ENCODE measurements at places on chromosomes 6 and 20.
A peak's percentile ranks its signal among the peaks of the same experiment; 100 is the strongest.

GRCh38 chr6:113971741-113972140 is 793 bp upstream of the HDAC2 start:
- no peak for DNase-seq

DNA sequence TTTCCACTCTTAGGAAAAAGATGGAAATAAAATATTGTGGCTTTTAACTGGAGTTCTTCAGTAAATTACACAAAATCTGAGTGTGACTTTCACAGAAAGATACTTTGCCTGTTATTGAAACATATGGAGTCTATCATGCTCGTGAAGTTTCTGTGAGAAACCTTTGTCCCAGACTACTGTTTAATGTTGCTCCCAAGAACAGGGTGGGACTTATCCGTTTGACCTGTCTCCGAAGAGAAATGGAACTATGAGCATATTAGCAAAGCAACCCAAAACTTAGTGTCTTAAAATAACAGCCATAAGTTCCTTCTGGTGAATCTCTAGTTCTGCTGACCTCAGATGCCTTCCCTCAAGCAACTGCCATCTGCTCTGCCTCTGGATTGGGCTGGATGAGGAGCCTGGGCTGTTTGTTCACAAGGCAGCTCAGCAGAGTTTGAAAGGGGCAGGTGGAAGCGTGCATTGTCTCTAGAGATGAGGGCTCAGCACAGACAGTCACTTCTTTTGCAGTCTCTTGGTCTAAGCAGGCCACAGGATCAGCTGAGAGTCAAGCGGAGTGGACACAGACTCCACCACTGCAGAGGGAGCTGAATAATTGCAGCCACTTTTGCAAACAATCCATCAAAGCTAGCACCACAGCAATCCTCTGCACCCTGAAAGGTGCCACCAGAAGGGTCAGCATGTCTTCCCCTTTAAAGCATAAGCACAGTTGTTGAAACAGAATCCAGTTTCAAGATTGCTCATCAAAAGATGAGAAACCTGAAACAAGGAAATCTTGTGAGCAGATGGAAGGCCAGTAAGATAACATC is 52.8 kb downstream of the MYB start:
- DNase-seq, result no peak

DNA sequence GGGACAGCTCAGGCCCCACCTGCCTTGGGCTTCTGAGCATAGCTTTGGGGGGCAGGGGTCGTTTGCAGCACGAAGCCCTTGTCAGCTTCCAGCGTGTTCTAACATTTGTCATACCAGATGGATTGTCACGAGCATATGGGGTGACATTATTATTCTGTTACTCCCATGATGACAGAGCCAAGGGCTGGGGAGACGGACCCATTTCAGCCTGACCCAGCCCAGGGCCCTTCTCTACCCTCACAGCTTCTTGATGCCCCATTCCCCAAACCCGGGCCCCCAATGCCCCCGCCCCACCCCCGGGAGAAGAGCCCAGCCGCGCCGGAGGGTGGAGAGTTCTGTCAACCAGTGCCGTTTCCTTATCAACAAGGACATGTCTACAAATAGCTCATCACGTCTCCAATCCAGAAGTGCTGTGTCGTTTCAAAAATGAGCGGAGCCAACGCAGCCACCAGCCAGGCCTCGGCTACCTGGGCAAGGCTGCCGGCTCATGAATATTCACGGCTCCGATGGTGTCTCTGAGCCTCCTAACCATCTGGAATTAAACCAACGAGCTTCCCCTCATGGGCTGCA is 9.6 kb upstream of the CHRNA4 start:
- peak; percentile 48 for DNase-seq

DNA sequence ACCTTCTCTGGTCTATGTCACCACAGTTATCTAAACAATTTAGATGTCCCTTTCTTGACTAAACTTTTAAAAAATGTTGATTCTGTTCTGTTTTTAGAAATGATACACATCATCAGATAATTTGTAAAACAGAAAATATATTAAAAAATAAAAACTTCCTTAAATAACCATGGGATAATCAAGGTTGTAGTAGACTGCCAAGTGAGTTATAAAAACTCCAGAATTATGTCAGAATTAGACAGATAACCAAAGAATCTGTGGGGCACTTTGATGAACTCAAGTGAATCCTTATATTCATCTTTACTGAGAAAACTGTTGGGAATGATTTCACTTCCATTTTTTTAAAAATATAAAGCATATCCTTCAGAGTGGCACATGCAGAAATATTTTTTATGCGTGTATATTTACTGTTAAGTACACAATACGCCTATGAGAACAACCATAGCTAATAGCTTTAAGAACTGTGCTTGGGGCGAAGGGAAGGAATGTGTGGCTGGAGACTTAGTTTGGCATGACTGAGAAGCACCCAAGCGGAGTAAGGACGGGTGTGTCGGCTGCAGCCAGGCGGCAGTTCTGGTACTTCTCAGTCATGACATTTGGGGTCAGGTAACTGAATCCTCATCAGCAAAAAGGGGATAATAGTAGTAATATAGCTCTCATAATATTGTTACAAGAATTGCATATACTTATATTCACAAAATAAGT is 604.7 kb upstream of the CITED2 start:
- DNase-seq, result no peak

DNA sequence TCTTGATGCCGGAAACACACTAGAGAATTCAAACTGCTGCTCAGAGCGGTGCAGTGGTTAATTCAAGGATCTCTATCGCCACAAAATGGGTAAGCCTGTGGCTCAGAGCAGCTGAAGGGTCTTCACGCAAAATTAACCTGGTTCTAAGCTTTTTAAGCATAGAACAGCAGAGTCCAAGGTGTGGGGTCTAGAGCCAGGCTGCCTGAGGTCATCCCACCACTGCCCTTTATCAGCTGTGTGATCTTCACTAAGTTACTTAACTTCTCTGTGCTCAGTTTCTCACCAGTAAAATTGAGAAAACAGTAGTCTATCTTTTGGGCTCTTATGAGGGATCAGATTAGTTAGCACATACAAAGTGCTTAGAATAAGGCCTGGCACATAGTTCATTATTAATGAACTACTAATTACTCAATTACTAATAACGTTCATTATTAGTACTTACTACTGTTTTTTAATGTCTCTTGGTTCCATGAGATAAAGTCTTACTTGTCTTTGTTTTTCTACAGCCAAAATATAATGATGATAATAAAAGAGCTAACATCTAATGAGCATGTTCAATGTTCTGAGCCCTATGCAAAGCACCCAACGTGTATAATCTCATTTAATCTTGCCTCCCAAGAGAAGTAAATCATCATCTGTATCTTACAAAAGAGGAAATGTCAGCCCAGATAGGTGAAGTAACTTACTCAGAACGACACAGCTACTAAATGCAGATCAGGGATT is 92.9 kb downstream of the NFATC2 start:
- no peak for DNase-seq

DNA sequence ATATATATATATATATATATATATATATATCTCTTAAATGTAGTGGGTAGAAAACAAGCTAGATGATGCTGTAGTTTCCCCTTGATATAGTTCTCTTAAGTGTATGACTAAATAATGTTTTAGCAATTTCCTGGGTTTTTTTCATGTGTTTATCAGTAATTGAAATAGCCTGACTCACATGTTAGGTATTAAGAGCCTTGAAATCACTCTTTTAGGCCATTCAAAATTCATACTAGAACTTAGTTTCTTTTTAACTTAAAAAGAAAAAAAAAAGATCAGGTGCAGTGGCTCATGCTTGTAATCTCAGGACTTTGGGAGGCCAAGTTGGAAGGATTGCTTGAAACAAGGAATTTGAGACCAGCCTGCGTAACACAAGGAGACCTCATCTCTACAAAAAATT is 44.1 kb downstream of the NKX2-4 start:
- no peak for DNase-seq

All from posterior cingulate gyrus (tissue), 11 donors.